ENCODE measurements at places on chromosomes 1 and 21. TPM values are rescaled to one million over a fixed set of nuclear protein-coding genes. Genes with fewer than 3 reads are reported as not detected.

GRCh38 chr1:176558561-176558960, 95.6 kb downstream of the PAPPA2 start:
- no peak for ATAC-seq

DNA sequence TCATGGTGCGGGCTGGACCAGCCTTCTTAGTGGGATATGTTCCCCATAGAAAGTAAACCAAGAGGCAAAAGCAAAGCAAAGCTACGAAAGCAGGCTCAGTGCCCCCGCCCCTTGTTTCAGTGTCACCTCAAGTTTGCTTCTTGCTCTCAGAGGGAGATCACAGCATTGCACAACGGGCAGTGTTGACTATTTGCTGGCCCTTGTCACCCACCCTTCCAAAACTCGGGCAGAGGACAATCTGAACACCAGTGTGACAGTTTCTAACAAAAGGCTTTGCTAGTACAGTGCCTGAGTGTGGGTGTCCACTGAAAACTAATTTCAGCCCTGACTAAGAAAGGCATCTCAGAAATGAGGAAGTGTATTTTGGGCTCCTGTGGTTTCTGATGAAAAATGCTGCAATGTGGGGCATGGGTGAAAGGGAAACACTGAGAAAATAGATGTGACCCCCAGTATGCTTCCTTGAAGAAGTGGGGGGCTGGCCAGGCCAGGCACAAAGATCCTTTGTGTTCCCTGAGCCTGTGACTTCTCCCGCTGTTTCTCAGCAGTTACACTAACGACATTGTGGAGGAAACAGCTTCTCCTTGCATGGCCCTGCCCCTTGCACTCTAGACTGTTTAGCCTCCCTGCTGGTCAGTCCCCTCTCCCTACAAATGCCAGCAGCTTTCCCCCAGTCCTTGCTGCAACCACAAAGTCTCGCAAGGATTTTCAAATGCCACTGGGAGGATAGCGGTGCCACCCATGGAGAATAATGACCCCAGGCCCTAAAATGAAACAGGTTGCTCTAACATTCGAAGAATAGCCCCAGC, 33.3 kb upstream of the KCNE1 start:
- peak; percentile 78 for ATAC-seq

TARS2 gene
- 32.2 TPM for total RNA-seq

GRCh38 chr21:14833241-14833640, 231.6 kb downstream of the NRIP1 start:
- ATAC-seq: no peak

LCE3D gene
- total RNA-seq: not detected
